ENCODE measurements at places on chromosomes 7 and 10. TPM values are rescaled to one million over a fixed set of nuclear protein-coding genes. Genes with fewer than 3 reads are reported as not detected.

DNA sequence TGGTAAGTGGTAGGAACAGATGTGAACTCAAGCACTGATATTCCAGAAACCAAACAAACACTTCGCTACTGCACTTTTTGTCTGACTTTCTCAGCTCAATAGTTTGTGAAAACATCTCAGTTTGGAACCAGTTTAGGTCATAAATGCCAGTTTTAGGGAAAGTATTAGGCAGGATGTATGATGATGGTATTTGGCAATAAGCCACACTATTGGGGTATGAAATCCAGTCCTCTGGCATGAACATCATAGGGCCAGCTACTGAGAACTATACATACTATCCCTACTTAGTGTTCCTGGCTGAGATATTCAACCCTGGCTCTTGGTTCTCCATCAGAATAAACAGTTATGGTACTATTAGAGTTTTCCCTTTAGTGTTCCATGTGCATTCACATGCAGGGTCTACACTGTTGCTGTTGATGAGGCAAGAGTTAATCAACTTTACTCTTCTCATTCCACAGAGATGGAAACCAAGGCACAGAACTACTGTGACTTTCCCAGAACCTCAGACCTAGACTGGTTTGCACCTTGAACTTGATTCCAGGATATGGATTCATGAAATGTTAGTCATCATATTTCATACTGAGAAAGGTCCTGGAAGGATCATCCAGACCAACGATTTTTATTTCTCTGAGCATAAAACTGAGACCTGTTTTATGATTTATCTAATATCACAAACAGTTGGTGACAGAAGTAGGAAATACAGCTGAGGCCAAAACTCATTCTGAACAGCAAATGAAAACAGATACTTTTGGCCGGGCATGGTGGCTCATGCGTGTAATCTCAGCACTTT, 20.0 kb upstream of the IFIT2 start:
- DNase-seq = no peak

Gene C10orf53
- total RNA-seq = not detected

GRCh38 chr7:91397096-91397495, 132.9 kb downstream of the FZD1 start:
- DNase-seq = no peak

DNA sequence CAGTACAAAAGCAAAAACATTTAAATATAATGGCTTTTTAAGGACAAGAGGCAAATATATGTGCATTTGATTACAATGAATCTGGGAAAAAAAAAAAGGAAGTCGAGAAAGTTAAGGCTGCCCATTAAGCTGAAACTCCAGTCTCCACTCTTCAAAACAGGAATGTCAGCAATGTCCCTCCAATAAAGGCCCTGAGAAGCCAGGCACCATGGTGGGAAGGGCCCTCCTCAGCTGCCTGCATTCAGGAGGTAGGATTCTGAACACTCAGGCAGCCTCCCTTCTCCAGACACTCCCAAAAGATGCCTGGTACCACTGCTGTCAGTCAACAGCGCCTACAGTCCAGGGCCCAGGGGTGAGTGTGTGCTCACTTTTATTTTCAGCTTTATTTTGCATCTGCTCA, 121.3 kb upstream of the MGMT start:
- no peak for DNase-seq

DNA sequence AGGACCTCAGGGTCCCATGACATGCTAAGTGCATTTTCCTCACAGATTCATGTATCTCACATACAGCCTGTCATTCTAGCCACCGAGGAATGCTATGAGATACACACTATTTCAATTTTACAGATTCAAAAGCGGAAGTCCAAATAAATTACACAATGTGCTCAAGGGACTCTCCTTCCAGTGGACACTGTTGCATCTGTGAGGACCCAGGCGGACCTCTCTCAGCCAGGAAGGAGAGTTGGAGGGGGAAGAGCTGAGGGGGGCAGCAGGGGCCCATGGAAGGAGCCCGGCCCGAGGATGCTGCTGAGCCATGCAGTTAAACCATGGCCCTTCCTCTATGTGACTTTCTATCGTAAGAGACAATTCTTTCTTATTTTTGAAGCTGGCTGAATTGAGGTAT, 93.6 kb downstream of the VOPP1 start:
- no peak for DNase-seq

Gene GPR158
- 9.0 TPM for total RNA-seq

Gene KNDC1
- 1.7 TPM for total RNA-seq

DNA sequence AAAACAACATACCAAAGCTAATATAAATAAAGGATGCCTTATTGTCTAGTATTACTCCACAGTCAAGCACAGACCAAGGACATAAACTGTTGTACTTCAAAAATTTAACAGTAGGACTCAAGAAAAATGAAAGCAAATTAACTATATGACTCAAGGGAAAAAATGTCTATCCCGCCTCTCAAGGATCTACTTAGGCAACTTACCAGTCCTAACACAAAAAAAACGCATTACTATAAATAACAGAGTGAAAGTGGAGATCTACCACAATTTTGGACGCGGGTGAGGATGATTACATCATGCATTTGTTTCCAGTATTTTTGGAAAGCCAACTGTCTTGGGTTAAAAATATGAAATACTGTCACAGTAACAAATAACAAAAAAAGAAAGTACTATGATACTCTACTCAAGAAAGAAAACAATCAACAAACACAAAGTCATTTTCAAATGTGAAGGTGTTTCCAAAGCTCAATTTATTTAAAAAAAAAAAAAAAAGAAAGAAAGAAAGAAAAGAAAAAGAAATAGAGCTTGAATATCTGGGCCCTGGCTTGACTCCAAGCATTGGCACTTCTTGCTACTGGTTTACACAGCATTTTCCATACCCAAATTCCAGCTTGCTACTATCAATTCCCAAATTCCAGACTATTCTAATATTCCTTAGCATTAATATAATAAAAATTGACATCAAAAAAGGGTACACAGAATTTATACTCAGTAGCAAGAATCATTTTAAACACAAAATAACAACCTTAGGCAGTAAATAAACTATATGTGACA, 99.4 kb downstream of the RSU1 start:
- no peak for DNase-seq

Gene LBX1
- total RNA-seq = not detected

Gene AGR2
- total RNA-seq = 76.1 TPM

Gene TMEM236
- 0.20 TPM for total RNA-seq

DNA sequence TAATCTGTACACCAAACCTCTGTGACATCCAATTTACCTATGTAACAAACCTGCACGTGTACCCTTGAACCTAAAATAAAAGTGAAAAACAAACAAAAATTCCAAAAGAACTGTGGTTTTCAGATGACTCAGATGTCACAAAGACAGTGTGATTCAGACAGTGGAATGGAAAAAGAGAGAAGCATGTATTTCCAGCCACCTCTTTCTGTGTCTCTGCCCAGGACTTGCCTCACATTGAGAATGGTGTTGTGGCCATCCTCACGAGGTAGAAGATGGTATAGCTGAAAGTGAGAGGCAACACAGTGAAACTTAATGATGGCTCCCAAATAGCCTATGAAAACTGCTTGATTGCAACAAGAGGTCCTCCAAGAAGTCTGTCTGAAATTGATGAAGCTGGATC, 78.0 kb downstream of the ARL5B start:
- DNase-seq = no peak

GRCh38 chr10:50988792-50989191, 85.5 kb upstream of the PRKG1 start:
- no peak for DNase-seq

DNA sequence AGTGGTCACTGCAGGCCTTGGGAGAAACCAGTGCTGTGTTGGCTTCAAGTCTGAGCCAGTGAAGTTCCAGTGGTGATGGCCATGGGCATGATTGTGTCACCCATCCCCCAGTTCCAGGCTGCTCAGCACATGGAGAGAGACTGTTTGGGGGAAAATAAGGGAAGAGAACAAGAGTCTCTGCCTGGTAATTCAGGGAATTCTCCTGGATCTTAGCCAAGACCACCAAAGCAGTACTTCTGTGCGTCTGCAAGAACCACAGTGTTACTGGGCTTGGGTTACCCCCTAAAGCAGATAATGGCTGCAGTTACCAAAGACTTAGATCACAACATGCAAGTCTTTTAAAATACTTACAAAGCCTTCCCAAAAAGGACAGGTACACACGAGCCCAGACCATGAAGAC, 225.0 kb upstream of the SEMA3C start:
- DNase-seq = no peak

GRCh38 chr10:44575601-44576380, 190.9 kb upstream of the CXCL12 start:
- no peak for DNase-seq

Gene WEE2
- not detected for total RNA-seq

- DNase-seq = no peak
Observed at GRCh38 chr7:152865011-152865410, 105.5 kb downstream of the ACTR3B start.

Gene INHBA
- total RNA-seq = 17.3 TPM

Gene FGFR2
- total RNA-seq = not detected

- no peak for DNase-seq
Observed at GRCh38 chr7:103637726-103638125, 191.7 kb upstream of the SLC26A5 start.

DNA sequence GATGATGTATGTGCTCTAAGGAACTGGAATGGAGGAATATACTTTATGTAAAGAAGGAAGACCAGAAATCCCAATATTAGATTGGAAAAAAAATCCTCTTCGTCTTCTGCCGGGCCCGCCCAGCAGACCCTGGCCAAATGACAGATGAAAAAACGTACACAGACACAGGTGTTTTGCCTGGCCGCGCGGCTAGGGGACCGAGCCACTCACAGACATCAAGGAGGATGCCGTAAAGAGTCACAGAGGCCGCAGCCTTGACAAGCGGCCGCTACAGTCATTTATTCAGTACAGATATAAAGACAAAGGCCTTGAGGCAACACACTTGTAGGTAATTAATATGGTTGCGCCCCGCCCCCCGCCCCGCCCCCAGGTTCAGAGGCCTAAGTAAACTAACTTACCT, 594.1 kb downstream of the GRM8 start:
- DNase-seq = no peak

Gene ACHE
- total RNA-seq = 0.35 TPM

Gene SORCS1
- not detected for total RNA-seq

DNA sequence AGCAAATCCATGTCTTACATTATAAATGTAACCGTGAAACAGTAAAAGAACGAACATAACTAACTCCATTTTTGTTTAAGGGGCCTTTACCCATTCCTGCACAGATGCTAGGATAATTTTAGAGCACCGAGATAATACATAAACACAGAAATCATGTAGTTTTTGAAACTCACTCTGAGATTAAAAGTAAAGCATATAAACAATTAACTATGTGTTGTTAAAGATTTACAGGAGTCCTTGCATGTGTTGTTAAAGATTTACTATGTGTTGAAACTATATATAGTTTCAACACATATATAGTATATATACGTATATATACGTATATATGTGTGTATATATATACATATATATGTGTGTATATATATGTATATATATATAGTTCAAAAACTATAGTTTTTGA, 7.2 kb upstream of the CALML3 start:
- no peak for DNase-seq

- DNase-seq = no peak
Observed at GRCh38 chr7:4655311-4655710, 26.8 kb upstream of the FOXK1 start.

- no peak for DNase-seq
Observed at GRCh38 chr10:132643709-132644526, 106.3 kb downstream of the INPP5A start.

Gene LRRC18
- total RNA-seq = not detected

Gene GTF2IRD1
- total RNA-seq = 44.0 TPM
